Mesenchymal stem cell (in vitro differentiated cells and primary cell): ENCODE measurements at places on chromosomes 13 and 19.

DNA sequence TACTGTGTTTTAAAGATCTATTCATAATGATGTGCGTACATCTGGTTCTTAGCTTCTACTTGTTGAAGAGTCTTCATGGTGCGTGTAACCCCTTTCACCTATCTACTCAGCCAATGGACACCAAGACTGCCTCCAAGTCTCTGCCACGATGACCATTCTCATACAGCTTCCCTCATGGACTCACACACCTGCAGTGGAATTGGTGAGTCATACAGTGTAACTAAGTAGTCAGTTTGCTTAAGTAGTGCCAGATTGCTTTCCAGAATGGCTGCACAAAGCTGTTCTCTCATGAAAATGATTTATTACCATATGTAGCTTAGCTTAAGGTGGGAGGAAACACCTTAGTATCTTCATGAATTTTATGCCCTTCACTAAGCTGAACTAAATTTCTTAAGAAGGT is 112.3 kb downstream of the AKAP11 start:
- DNase-seq: no peak

- DNase-seq: peak; percentile 68
Observed at GRCh38 chr19:7831452-7831851, 1.4 kb downstream of the EVI5L start.

GRCh38 chr13:87903553-87903952 is 232.4 kb downstream of the SLITRK5 start:
- DNase-seq: no peak

DNA sequence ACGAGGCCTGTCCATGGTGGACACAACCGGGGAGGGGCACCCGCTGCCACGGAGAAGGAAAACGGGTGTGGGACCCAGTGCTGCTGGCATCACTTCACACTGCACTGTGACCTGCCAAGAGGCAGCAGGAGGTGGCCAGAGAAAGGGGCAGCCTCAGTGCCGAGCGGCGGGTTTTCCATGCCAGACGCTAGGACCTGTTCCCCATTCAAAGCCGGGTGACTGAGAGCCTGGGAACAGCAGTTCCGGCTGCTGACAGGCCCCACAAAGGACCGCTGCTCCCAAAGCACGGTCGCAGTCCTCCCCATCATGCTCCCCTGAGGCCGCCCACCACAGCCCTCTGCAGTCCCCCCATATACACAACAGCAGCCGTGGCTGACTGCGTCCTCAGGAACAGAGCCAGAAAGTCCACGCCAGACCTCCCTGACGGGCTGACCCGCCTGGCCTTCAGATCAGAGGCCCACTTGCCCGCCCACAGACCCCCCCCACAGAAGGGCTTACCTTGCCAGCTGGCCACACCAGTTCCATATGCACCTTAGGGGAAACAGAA is 5.4 kb downstream of the AKAP8 start:
- DNase-seq: no peak

DNA sequence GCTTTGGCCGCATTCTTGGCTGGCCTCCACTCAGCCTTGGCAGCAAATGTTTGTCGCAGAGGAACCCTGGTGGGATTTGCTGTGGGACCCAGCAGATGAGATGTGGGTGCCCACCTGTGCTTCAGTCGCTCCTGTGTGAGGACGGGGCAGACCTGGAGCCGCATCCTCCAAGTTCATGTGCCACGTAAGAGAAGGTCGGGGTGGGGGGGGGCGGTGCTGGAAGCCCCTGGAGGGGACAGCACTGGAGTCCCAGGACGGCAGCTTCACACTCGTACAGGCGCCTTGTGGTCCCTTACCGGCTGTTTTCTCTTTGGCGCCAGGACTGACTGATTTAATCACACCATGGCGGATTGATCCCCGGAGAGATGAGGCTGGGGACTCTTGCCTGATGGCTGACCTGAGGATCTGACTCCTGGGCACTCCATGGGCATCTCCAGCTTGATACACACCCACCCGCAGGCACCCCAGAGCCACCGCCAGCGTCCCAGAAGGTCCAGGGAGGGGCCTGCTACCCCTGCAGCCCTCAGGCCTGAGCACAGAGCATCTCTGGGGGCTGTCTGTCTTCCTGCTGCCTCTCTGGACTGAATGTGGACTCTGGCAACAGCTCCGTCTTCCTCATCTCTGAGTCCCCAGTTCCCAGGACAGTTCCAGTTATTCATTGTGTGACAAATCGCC is 10.0 kb upstream of the GRTP1 start:
- no peak for DNase-seq

- DNase-seq: peak; percentile 50
Observed at GRCh38 chr19:46932346-46932745, 71.5 kb downstream of the ARHGAP35 start.

- DNase-seq: peak; percentile 39
Observed at GRCh38 chr13:110541526-110541920, 20.0 kb downstream of the RAB20 start.

DNA sequence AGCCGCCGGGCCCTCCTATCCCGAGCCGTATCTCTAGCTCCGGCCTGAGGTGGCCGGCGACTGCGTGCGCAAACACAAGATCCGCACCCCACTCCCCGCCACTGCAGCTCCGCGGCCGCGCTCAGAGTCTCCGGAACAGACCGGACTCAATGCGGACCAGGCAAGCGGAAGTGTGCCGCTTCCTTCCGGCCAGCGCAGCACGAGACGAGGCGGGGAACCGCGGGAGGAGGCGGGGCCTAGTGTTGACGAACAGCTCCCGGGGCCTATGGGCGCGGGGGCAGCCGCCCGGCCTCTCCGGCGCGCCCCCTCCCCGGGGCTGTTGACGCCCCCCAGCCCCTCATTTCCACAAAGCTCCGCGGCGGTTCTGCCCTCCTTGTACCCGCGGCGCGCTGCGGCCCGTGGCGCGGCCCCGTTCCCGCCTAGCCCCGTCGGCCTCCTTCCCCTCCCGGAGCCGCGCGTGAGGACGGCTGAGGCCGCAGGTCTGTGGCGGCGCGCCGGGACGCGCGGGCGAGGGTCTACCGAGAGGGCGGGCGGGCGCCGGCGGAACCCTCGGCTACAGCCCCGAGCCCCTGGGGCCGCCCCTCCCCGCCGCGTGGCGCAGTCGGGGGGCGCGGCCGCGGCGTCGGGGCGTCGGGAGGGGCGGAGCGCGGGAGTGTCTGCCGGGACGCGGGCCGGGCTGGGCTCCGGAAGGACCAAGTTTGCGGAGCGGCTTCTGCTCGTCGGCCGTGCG is at the start of gene DPY19L3:
Gene DPY19L3 (plus strand): TSS at position 340 of the 730 bp plus-strand sequence. CDS start 2,484 bp downstream, outside the sequence.
- DNase-seq: peak; percentile 94

DNA sequence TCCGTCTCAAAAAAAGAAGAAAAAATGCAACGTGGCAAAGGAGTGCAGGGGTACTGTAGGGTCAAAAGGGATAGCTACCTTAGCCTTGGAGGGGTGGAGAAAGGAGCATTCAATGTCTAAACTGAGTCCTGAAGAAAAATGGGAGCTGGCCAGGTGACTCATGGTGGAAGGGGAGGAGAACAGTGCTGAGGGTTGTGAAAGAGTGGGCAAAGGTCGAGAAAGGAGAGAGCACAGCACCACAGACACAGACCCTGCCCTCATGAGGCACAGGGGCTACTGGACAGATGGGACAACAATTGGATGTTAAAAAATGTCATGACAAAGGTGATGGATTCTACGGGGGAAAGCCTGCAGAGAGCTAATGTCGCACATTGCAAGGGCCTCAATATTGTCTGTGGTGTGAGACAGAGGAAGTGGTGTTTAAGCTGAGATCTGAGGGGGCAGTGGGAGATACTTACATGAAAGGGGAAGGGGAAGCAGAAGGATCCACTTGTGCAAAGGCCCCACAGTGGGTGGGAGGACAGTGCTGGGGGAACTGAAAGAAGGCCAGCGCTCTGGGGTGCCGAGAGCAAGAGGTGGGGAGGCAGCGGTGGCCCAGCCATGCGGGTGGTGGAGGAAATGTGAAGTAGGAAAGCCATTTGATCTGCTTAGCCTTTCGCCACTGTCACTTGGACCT is 42.9 kb upstream of the URAD start:
- no peak for DNase-seq

DNA sequence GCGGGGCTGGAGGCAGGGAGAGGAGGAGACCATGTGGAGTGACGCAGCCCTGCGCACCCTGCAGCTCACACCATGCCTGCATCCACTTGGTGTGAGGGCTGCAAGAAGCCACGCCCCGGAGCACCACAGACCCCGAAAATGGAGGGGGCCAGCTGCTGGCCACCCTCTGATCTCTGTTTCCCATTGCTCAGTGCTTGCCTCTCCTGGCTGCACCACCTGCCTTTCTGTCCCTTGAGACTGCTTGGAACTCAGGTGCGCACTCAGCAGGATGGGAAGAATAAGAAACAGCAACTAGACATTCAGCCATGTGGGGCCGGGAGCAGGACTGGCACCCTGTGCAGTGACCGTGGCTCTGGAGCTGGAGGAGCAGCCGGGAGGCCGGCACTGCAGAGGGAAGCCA is 64.0 kb downstream of the ANKRD10 start:
- no peak for DNase-seq

DNA sequence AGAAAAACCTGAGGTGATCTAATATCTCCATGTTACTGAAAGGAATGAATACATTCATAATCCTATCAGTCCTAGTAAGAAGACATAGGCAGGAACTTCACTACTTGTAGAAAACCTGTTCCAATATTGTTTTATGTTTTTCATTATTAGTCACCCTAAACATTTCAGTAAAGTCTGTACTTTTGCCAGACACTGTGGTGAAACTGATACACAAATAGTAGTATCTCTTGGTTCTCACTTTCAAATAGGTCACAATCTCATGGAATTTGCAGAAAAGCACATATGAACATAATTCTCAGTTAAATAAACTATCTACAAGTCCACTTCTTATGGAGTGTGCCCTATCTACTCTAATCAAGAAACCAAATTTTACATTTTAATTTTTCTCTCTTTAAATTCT is 88.3 kb upstream of the PCDH9 start:
- DNase-seq: no peak

GRCh38 chr19:32988724-32989123 is 16.7 kb downstream of the FAAP24 start:
- DNase-seq: no peak

DNA sequence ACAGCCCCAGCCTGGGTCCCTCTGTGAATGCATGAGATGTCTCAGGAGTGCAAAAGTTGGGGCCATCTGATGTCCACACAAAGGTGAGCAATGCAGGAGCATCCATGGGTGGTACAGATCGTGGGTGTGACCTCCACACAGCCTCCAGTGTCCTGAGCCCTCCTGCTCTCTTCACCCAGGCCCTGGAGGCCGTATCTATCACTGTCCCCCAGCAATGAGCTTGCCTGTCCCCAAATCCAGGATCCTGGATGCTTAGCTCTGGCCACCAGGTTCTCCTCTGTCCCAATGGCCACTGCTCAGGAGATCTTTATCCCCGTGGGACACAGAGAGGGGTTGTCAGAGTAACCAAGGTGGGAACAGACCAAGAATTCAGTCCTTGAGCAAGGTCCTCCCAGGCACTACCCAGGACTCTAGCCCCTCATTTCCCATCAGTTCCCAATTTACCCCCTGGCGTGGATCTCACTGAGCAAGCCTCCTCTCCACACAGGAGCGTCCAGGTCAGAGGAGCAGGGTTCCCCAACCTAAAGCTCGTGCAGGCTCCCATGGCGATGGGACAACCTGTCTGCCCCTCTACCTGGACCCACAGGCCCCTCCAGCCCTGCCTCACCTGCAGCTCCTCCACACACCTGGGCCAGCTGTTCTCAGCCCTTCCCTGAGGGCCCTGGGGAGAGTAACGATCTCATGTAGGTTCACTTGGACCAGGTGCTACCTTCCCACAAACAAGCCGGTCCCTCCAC is 11.3 kb downstream of the CEACAM21 start:
- DNase-seq: no peak

DNA sequence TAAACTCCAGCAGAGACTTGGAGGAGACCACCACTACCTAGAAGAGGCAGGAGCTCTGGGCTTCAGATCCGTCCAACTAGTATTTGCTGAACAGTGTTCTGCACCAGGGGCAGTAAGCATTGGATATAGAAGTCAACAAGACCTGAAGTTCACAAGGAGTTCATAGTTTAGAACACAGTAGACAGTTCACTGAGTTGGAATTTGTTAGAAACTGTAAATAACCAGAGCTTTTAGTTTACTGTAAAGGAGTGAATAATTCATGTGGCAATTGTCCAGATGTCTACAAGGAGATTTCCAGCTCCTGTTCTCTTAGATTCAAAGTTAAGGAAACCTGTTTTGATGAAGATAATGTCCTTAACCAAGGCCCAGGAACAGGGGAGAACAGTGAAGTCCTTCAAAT is 128.9 kb downstream of the COG6 start:
- peak; percentile 18 for DNase-seq

DNA sequence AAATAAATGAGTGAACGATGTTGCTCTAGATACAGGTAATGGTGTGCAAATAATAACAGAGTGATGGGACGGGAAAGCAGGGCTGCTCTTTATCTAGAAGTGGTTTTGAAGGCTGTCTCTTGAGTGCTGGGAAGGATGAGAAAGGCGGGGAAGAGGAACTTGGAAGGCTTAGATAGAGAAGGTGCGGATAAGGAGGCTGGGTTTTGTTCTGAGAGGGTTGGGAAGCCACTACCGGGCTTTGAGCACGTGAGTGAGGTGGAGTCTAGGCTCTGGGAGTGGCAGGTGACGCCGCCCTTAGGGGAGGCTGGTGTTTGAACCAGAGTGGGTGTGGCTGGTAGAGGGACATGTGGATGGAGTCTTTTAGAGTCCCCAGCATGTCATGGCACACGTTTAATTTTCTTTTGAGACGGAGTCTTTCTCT is 811 bp downstream of the ARMC6 start:
- DNase-seq: peak; percentile 79

DNA sequence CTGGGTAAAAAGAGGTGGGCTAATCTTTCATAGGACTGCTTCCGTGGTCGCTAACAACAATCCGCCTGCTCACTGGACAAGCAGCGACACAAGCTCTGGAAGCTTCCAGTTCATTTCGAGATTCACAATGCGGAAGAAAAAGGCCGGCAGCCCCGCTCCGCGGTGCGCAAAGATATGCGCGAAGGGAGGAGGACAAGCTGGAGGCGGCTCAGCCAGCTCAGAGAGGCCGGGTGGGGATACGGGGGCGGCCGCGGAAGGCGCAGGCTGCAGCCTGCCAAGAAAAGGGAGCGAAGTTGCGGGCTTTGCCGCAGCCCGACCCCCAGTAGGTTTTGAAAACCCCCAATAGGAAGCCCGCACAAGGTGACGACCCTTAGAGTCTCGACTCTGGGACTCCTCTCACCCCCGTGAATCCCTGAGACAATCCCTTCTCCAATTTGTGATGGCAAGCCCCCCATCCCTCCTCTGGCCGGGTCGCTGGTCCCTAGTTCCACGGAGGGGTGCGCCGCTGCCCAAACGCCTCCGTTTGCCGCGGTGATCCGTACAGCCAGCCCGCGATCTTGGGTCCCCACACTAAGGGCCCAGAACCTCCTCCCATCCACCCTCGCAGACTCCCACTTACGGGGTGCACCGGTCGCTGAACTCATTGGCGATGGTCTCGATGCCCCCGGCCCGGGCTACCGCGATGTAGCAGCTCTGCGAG is 697 bp downstream of the HSPH1 start:
- DNase-seq: peak; percentile 85

DNA sequence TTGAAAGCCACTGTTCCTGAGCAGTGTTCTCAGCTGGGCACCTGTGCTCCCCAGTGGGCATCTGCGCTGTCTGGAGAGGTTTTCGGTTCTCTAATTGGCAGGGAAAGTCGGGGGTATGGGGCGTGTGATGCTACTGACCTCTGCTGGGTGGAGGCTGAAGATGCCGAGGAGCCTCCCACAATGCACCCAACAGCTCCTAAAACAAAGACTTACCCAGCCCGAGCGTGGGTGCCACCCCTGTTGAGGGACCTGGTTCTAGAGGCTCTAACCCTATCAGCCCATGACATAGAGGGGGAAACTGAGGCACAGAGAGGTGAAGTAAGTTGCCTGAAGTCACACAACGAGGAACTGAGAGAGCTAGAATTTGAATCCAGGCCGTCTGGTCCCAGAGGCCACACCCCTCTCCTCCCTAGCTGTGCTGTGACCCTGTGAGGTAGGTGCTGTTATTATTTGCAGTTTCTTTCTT is 2.3 kb downstream of the SPACA4 start:
- no peak for DNase-seq
